ENCODE measurements at places on chromosomes 4 and X.

GRCh38 chr4:157992038-157992705 is 180.7 kb downstream of the GASK1B start:
- DNase-seq: peak; percentile 34

DNA sequence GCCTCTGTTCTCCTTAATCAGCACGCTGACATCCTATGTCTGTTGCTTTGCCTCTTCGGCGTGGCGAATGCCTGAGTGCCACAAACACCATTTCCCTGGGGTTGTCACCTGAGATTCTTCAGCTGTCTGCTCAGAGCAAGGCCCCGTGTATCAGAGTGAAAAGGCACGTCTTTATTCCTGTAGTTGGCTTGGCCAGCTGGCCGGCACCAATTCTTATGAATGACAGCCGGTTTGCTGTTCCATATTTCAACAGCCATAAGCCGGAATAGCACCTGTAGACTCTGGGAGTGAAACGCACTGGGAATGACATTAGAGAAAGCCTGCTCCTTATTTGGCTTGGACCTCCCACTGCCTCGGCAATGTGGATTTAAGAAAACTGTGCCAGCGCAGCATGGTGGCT is 89.3 kb downstream of the MGST2 start:
- DNase-seq: no peak

DNA sequence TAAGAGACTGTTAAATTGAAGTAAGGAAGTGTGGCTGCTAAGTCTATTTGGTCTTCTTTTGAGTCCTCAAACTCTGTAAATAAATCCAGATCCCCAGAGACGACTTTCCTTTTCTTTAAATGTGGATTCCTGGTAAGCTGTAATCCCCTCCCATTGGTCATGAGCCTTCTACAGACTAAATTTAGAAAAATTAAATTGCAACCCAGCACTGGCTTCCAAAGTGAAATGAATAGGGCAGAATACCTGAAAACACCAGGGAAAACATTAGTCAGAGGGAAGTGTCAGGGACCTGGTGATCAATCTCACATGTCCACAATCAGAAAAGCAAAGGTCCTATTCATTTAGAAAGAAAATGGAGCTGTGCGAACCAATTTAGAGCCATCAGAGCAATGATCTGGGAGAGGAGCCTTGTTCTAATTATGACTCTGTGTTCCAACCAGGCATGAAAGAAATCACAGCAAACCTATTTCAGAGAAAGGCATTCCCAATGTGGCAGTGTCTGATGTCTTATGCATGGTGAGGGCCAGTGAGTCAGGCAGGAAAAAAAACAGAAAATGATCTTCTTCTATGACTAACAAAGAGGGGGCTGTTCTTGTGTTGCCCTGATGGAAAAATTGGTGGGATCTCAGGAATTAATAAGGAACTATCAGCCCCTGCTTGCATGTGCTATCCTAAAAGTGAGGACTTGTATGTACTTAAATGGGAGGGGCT is 19.8 kb upstream of the CCDC149 start:
- DNase-seq: no peak

GRCh38 chr4:1544861-1545281 is 138.6 kb upstream of the NKX1-1 start:
- DNase-seq: no peak

GRCh38 chr4:143699331-143700045 is 987 bp downstream of the FREM3 start:
- DNase-seq: no peak

DNA sequence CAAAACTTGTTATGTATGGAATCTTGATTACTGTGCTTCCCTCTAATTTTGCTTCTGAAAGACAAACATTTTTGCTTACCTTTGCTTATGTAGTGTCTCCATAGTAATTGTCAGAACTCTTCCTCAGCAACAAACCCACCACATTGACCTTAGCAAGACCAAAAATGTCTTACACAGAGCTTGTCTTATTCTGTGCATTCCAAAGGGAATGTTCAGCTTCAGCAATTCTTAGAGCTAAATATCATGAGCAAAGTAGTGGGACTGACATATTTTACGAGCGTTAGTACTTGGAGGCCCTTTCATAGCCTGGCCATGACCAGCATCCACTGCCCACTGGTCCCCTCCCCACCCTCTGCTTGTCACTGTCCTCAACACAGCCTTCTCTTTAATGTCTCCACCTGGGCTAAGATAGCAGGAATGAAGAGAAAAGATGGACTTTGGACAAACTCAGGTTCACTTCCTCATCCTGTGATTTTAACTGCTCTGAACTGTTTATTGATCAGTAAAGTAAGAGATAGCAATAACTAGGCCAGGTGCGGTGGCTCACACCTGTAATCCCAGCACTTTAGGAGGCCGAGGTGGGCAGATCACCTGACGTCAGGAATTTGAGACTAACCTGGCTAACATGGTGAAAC is 15.5 kb upstream of the SH3D19 start:
- DNase-seq: no peak

GRCh38 chrX:110671068-110671803 is 124.4 kb downstream of the CHRDL1 start:
- DNase-seq: no peak

Measured in NCI-H226 (cell line).